Suppressor macrophage treated with lipopolysaccharide for 4 hours (primary cell): ENCODE measurements at places on chromosomes 5 and 9.

DNA sequence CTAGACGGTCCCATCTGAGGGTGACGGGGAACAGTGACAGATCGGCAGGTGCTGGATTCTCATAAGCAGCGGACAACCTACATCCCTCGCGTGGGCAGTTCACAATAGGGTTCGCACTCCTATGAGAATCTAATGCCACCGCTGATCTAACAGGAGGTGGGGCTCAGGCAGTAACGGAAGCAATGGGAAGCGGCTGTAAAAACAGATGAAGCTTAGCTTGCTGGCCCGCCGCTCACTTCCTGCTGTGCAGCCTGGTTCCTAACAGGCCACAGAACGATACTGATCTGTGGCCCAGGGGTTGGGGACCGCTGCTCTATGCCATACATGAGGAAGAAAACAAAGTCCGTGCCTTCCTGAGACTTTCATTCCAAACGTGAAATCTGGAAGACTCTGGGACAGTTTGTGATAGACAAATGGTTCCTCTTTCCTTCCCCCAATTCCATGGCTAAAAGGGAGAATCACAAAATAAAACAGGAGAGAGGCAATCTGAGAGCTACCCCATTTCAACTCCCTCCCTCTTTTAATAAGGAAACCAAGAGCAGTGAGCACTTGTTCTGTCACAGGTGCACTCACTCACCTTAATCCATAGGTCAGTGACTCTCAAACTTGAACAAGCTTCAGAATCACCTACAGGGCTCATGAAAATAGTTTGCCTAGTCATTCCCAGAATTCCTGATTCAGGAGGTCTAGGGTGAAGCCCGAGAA is 12.1 kb downstream of the PDCL start:
- DNase-seq, result peak; percentile 36

- no peak for DNase-seq
Observed at GRCh38 chr5:56751572-56752313, 63.6 kb upstream of the MAP3K1 start.

DNA sequence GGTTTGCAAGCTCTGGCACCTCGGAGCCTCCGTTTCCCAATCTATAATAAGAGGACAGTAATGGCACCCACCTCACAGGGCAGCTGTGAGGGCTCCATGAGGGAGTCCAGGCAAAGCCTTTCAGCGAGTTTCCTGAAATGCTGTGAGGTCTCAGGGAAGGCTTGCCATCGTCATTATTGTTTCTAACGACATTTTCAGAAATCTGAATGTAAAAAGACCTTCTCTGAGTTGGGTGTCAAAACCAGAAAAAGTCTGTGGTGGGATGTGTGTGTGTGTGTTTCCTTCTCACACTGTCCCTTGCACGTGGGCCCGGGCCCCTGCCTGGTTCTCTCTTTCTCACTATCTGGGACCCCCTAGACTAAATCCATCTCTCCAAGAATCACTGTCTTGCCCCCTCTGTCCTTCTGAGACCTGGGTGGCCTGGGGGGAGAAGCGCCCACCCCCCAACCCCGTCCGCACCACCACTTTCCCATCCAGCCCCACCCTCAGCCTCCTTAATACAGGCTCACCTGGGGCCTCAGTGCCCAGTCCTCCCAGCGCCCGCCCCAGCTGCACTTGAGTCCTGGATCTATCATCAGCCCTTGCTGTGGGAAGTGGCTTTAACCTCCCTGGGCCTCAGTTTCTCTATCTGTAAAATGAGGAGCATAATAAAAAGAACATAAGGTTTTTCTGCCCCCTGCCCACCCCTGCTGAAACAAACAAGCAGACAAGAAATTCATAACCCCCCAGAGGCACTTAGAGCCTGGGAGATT is 180.3 kb downstream of the C9orf50 start:
- DNase-seq, result no peak

- DNase-seq, result no peak
Observed at GRCh38 chr5:95605786-95606185, 14.1 kb upstream of the GPR150 start.

- peak; percentile 83 for DNase-seq
Observed at GRCh38 chr5:147310059-147310704, 75.4 kb downstream of the STK32A start.

DNA sequence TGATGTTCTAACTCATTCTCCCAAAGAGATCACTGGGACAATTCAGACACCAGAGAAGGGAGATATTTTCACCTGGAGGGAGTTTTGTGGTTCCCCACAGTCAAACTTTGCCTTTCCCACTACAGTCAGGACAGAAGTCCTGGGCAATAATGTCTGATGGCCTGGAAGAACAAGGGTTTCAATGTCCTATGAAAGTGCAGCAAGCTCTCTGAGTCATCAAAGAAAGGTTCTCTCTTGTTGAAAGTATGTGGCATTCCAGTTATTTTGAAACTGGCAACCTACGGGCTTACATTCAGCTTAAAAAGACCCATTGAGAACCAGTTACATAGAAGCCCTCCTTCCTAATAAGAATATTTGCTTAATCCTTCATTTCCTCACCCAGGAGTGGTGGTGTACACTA is 103.9 kb downstream of the INSYN2B start:
- peak; percentile 74 for DNase-seq

GRCh38 chr5:119864286-119864685 is 234.9 kb downstream of the FAM170A start:
- DNase-seq, result no peak

DNA sequence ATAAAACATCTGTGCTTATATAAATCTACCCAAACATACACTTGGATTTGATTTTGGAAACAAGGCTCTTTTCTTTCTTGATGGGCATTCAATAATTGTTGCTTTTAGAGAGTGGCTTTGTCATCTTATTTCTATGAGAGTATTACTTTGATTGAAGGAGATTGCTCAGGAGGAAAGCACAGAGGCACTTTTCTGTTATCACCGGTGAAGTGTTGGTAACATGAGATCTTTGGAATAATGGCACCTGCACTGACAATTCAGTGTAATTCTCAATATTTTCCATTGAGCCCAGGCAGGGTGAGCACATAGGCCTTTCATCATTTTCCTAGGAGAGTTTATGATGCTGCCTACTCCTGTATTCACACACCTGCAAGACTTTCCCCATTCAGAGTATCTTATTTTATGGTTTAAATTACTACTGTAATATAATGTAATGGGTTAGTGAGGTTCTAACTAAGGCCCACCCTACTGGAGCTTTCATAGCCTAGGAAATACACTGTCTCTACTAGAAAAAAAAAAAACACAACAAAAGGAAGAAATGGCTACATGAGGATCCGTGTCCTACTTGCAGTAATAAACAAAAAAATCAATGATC is 244.3 kb downstream of the DENND1A start:
- no peak for DNase-seq

DNA sequence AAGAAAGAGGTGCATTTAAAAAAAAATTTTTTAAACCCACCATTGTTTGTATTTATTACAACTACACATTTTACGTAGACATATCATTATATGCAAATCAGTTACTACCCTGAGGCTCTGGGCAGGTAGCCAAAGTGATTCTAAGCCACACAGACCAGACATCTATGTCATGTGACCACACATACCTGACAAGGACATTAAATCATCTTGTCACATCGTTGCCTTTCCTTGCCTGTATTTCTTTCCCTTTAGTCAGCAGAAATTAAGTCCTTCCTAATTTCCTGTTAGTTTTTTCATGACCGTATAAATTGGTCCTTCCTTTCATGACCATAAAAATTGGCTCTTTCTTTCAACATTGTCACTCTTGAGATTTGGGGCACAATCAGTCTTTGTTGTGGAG is 134.2 kb upstream of the MARCHF11 start:
- no peak for DNase-seq

GRCh38 chr5:5250758-5251157 is 110.6 kb downstream of the ADAMTS16 start:
- DNase-seq, result no peak

DNA sequence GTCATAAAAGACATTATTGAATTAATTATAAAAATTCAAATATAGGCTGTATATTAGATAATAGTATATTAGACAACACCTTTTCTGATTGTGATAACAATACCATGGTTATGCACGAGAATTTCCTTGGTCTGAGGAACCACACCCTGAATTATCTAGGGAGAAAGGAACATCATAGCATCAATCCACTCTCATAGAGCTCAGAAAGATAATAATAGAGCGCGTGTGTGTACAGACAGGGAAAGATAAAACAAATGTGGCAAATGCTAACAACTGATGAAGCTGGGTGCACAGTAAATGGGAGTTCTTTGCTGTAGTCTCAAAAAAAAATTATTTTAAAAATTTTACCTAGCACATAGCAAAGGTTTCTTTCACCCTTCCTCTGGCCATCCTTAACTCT is 143.5 kb downstream of the CDK5RAP2 start:
- DNase-seq, result no peak

DNA sequence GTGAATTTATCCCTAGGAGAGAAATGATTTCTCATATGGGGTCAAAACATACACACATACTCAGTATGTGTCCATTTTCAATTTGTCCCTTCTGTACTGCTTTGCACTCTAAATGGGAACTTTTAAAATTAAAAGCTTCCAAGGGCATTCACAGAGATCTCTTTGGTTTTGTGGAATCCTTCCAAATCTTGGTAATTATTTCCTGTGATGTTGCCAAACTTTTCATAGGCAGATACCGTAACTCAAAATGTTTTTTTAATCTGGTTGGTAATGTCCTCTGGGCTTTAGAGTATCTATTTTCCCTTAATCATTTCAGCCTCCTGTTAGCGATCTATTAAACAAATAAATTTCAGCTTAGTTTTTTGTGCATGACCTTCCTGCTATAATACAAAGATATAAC is 282.4 kb downstream of the ARHGEF28 start:
- no peak for DNase-seq

DNA sequence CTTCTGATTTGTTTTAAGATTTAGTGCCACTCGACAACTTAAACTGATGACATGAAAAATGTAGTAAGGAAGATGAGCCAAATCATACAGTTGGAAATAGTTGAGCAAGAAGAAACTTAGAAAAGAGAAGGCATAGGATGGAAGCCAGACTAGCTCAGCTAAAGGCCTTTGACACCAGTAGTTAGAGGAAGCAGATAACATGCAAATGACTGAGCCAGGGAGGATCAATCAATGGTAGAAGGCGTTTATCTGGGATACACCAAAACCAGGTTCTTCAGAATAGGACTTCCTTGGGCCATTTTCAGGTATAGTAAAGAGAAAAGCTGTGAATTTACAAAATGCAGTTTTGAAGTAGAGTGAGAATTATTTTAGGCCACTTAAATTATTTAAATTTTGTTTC is 3.2 kb downstream of the TDRD7 start:
- DNase-seq, result peak; percentile 11

- DNase-seq, result no peak
Observed at GRCh38 chr5:90347462-90347861, 62.1 kb downstream of the CETN3 start.

DNA sequence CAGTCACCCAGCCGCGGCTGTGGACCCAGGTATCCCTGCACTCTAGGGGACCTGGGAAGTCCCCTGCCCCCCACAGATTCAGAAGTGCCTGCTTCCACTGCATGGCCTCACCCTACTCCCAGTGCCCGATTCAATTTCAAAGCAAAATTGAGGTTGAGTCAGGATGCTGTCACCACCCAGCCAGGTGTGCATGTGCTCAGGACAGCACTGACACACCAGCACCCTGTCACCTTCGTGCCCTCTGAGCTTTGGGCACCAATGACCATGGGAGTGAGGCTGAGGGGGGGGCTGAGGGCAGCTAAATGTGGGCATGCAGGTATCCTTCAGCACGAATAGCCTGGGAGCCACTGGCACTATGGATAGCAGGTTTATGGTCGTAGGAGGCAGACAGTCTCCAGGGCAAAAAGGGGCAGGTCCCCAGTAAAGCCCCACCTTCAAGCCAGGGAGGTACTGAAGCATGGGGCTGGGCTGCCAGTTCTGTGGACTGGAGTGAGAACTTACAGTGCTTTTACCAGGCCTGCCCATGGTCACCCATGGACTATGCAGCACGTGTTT is 1151.6 kb upstream of the CDH6 start:
- no peak for DNase-seq

DNA sequence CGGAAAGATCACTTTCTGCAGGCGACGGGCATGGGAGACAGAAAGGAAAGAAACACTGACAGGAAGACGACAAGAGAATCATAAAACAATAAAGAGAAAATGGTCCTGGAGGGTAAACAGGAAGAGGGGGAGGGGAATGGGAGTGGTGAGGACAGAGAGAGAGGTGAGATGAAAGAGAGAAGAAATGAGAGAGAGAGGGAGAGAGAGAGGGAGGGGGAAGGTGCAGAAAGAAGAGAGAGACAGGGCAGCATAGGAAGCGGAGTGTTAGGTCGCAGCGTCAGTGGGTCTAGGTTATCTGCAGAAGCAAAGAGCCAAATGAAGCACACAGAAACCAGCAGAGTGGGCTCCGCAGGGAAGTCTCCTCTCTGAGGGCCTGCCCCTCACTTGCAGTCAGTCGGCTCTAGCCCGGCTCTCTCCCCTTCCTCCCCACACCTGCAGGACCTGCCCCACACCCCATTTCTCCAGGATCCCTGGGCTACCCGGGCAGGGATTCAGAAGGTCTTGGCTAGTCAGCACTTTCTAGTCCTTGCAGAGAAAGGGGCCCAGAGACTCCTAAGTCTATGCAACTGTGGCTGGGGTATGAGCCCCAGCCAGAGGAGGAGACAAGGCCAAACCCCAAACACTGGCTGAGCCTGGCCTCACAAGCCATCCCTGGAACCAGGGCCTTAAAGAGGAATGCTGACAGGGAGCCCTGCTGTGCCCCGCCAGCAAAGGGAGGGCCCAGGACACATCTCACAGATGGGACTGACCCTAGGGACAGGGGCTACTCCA is 29.7 kb upstream of the MEIKIN start:
- DNase-seq, result no peak

DNA sequence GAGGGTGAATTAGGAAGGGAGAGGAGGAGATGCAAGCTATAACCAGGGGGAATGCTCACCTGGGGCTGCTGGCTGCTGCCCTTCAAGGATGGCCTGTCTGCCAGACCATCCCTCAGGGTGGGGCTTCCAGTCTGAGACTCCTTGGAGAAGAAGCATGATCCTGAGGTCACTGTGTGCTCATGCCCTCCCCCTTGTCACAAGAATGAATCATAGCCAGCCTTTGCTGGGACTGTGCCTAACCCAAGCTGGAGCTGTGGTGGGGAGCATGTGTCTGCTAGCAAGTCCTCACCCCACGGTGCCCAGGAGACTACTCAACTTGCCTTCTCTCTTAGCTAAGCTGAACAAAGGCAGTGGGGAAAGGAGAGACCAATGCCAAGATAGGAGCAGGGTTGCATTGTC is 463.6 kb downstream of the SPOCK1 start:
- no peak for DNase-seq

GRCh38 chr5:65190328-65191053 is 291.2 kb downstream of the ADAMTS6 start:
- DNase-seq, result peak; percentile 62

- DNase-seq, result no peak
Observed at GRCh38 chr9:125759764-125760129, 12.6 kb downstream of the PBX3 start.

DNA sequence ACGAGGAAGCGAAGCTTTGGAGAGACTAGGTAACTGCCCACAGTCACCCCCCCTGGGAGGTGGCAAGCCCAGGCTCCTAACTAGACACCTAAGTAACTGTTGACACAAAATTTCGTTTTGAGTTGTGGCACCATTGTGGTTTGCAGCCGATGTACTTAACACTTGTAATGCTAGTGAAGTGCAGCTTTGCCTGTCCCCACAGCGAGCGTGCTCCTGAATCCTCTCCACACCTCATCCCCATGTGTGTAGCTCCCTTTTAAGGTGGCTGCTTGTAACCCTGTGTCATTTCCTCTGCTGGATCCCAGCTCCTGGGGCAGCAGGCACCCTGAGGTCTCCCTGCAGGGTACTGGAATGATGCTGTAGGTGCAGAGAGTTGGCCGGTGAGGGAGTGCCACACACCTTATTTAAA is 114.9 kb downstream of the TRIO start:
- DNase-seq, result no peak

GRCh38 chr5:56685503-56686217 is 129.7 kb upstream of the MAP3K1 start:
- DNase-seq, result peak; percentile 60
